Fibroblast of skin of back (primary cell): ENCODE measurements at places on chromosomes 1 and 21.

DNA sequence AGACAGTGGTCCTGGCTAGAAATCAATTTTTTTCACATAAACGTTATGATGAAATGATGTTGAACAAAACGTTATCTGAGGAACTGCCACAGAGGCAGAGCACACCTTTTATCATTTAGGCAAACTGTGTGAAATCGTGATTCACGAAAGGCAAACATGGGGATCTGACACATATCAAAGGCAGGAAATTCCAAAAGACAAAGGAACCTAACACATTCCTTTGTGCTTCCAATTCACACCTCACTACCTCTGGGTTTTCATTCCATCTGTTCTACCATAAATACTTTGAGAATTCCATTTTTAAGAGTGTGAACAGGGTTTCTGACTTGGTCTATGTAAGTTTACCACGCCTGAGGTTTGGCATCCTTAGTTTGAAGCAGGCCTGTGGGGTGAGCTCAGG is 119.5 kb upstream of the KRTAP19-8 start:
- DNase-seq = no peak

DNA sequence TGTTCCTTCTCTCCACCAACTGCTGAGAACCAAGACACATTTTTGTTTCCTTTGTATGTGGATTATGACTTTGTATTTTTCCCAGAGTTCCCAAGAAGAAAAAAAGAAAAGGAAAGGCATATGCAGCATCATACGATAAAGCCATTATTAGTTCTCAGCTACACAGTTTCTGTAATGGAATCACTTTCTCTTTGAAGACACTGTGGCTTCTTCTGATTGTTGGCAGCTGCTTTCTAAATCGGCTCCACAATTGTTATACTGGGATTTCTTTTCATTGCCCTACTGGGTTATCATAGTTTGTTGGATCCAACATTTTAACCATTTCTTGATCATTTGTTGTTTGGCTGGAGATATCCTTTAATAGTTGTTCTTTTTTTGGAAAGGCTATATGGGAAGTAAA is 89.5 kb upstream of the HIVEP3 start:
- DNase-seq = no peak

- no peak for DNase-seq
Measured at GRCh38 chr1:20075345-20075744, 5.4 kb downstream of the PLA2G5 start.

DNA sequence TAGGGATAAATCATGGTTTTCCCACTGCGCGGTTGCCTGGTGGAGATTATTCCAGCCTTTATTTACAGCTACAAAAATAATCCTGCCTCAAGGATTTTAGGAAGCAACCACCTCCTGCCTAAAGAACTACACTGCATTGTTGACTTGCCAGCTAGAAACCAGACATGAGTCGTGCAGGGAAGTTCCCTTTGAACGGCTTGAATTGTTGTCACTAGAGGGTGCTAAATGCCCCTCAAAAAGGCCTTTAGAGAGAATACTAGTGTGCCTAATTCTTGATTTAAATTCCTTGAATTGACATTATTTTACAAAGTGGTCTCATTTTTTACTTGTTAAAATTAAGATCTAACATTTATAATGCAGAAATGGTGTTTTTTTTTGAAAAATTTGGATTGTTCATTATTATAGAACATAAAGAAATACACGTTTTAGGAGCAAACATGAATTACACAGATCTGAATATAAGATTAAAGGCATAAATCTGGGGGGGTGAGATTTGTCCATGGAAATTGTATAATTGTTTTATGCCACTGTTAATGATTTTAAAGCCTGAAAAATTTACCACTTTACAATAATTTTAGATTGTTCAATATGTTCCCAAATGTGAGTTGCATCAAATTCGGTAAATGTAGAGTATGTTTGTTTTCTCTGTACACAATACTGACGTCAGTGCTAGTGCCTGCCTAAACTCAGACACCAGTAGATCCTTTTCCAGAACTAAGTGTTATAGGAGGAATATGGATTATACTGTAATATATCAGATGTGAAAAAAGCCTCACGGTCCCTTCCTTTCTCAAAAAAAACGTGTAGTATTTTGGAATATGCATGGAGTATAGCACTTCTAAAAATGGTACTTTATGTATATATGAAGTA is 7.6 kb upstream of the ERG start:
- peak; percentile 87 for DNase-seq
